ENCODE measurements at places on chromosomes 5 and 9.

DNA sequence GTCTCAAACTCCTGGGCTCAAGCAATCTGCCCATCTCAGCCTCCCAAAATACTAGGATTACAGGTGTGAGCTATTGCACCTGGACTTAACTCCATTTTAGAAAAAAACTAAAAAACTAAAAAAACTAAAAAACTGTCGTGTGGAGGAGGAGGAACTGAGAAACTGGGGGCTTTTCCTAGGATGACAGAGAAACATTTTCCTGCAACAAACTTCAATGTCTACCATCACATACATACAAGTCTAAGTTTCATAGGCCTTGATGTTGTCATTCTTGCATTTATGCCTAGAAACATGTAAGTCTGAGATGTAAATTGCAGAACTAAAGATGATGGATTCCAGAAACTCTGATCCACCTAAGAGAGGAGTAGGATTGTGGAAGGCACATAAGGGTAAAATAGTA lies 556.8 kb downstream of the RAB3C start:
- DNase-seq, result no peak

- no peak for DNase-seq
These were observed 423.0 kb downstream of the DIRAS2 start for GRCh38 chr9:90219548-90220118.

GRCh38 chr5:159850160-159850559 lies 66.1 kb upstream of the ADRA1B start:
- DNase-seq, result no peak

DNA sequence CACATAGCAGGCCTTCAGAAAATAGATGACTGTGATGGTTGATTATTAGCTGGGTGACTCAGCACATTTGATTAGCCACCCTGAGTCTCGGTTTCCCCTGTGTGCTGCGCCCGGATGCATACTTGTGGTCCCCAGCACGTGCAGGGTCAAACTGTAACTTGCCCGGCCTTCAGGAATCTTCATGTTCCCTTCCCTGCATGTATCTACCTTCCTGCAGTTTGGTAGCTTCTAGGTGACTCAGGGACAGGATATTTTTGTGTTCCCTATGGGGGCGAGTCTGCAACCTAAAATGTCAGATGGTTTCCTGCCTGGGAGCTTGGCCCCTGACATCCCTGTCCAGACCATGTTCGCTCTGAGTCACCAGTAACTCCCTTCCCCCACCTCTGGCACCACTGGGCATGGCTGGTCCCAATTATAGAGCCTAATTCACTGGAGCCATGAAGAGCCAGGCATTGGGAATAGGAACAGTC lies 13.2 kb downstream of the PTGS1 start:
- DNase-seq, result no peak

DNA sequence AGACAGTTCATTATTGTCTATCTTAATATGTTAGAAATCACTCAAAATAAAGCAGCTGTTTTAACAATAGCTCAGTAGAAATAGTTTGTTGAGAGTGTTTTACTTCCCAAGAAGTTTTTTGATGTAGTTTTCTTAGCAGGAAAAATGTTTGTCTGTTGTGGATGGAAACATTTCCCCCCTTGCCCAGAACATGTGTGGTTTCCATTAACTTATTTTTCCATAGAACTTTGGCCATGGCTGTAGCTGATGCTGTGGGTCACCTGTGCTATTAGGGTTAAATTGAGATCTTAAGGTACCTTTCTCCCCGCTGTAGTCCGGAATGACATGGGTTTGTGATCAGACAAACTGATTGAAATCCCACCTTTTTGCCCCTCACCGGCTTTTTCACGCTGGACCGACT lies 294.9 kb downstream of the FANCC start:
- no peak for DNase-seq
